ENCODE measurements at places on chromosomes 2 and 18.

DNA sequence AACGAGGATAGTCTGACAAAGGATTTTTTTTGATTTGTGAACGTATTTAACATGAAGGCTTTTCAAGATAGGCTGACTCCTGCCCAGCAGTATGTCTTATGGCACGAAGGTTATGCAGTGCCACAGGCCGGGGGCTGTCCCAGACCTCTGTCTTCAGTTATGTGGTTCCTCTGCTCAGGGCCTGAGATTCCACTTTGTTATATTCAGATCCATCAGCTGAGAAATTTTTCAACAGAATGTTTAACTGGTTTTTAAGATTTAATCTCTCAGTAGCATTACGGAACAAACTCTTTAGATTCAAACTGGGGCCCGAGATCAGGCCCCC, 20.0 kb downstream of the C2orf74 start:
- no peak for DNase-seq

GRCh38 chr2:55771612-55772011, 78.0 kb upstream of the PNPT1 start:
- peak; percentile 1 for DNase-seq

- DNase-seq = no peak
Observed at GRCh38 chr2:79368116-79368630, 144.7 kb upstream of the CTNNA2 start.

- no peak for DNase-seq
Observed at GRCh38 chr2:175744000-175744399, 258.1 kb downstream of the LNPK start.

DNA sequence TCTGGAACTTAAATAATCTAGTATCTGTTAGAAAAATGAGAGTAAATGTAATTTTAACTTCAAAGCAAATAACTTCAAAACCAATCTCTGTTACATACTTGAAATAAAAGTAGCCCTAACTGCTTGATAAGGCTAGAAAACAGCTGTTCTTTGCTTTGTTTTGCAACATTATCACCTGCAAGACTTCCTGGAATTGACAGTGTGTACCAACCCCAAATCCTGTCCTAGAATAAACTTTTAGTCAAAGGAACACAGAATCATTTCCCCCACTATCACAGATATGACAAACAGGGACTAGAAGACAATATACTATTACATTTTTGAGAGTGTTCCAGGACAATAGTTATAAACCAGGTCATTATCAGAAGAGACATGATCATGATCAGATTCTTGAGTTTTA, 105.3 kb upstream of the PGAP1 start:
- no peak for DNase-seq

- no peak for DNase-seq
Observed at GRCh38 chr18:3493501-3494244, 43.7 kb downstream of the TGIF1 start.

DNA sequence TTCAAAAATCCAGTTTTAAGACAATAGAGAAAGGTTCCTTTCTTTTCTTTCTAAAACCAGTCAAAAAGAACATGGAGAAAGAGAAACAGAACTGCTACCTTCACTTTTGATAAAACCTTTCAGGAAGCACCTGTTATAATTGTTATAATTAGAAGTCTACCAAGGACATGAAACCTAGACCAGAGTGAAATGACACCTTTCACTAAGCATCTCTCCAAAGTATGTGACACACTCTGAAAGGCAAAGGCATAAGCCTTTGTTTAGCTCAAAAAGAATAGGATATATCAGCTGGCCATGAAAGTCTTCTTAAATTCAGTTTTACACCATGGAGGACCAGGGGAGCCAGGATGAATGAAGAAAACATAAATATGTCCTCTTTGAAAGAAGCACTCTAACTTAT, 18.8 kb upstream of the RBM45 start:
- DNase-seq = no peak

- DNase-seq = no peak
Observed at GRCh38 chr18:57437766-57438671, 2.8 kb downstream of the ONECUT2 start.

GRCh38 chr2:45256173-45256866, 247.1 kb upstream of the SIX2 start:
- DNase-seq = no peak

DNA sequence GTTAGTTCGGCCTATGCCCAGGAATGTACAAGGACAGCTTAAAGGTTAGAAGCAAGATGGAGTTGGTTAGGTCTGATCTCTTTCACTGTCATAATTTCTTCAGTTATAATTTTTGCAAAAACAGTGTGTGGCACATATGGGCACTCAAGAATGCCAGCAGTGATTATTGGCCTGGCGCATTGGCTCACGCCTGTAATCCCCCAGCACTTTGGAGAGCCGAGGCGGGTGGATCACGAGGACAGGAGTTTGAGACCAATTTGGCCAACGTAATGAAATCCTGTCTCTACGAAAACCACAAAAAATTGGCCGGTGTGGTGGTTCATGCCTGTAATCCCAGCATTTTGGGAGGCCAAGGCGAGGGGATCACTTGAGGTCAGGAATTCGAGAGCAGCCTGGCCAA, 75.7 kb upstream of the MSH2 start:
- no peak for DNase-seq
